ENCODE measurements at places on chromosomes 1 and 21.
A peak's percentile ranks its signal among the peaks of the same experiment; 100 is the strongest.

GRCh38 chr21:27769763-27770162, 802.9 kb upstream of the ADAMTS5 start:
- no peak for DNase-seq

- DNase-seq: no peak
Measured at GRCh38 chr1:176157995-176158394, 49.1 kb downstream of the COP1 start.

GRCh38 chr1:113579256-113580018, 179.8 kb downstream of the PHTF1 start:
- DNase-seq: peak; percentile 2

DNA sequence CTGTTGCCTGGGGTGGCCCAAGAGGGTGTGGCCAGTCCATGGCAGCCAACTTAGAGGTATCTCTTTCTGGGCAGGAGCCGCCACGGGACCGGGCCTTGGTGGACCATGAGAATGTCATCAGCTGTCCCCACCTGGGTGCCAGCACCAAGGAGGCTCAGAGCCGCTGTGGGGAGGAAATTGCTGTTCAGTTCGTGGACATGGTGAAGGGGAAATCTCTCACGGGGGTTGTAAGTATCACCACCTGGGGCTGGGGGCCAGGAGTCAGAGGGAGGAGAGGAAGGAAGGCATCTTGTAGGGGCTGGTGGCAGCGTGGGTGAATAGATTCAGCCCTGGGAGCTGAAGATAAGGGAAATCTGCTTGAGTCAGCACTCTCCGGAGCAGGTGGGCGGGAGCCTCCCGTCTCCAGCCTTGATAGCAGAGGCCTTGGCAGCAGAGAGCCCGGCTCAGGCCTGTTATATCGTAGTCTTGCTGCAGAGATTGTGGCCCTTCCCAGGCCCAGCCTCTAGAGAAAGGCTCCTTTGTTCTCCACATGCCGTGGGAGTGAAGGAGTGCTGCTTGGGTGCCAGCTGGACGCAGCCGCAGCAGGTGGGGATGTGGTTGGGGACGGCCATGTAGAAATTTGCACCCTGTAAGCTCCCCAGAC, 25.4 kb downstream of the PHGDH start:
- peak; percentile 69 for DNase-seq

DNA sequence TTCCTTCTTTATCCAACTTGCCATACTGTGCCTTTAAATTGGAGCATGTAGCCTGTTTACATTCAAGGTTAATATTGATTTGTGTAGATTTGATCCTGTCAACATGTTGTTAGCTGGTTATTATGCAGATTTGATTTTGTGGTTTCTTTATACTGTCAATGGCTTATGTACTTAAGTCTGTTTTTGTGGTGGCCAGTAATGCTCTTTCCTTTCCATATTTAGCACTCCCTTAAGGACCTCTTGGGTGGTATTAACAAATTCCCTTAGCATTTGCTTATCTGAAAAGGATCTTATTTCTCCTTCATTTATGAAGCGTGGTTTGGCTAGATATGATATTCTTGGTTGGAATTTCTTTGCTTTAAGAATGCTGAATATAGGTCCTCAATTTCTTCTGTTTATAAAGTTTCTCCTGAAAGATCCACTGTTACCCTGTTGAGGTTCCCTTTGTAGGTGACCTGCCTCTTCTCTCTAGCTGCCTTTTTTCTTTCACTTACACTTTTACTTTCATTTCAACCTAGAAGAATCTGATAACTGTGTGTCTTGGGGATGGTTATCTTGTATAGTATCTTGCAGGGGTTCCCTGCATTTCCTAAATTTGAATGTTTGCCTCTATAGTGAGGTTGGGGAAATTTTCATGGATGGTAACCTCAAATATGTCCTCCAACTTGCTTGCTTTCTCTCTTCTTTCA, 86.9 kb upstream of the NEGR1 start:
- peak; percentile 15 for DNase-seq

Data from astrocyte (in vitro differentiated cells and primary cell).